ENCODE measurements at places on chromosomes 6 and 20.

DNA sequence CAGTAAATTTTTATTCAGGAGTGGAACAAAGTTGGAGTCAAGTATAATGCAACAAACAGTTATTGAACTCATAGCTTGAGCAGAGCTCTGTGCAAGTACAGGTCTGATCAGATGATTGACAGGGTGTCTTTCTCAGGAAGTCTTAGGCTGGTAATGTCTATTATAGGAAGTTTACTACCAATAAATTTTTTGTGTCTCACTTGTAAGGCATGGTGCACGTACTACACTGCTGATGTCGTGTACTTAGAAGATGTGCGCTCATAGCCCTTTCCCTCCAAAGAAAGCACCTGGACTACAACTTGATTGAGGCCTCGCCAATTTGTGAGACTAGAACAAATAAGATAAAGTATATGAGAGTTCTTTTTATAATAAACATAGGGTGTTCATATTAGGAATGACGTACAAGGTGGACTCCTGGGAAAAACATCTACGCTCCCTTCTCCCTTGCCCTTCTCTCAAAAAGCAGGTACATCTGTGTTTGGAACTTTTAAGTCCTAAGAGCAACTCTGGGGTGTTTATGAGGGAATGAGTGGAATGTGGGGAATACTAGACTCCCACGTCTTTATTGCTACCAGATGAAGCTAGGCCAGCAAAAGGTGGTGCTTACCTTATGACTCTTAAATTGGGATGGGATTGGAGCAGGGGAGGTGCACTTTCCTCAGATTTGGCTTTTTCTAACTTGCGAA, 1.5 kb downstream of the NDUFAF5 start:
- no peak for DNase-seq
- peak overlapping the region; percentile 14 for H3K4me3 ChIP-seq
- H3K27me3 ChIP-seq = no peaks in the 10 kb centered on the region

GRCh38 chr6:87540539-87540938, 49.2 kb downstream of the RARS2 start:
- H3K4me1 ChIP-seq = no peaks in the 10 kb centered on the region
- no peak overlapping the region for H3K27ac ChIP-seq
- H3K36me3 ChIP-seq = peaks cover 4% of the 10 kb centered on the region
- peak; percentile 89 for DNase-seq
- H3K4me3 ChIP-seq = no peak overlapping the region
- no peaks in the 10 kb centered on the region for H3K27me3 ChIP-seq

DNA sequence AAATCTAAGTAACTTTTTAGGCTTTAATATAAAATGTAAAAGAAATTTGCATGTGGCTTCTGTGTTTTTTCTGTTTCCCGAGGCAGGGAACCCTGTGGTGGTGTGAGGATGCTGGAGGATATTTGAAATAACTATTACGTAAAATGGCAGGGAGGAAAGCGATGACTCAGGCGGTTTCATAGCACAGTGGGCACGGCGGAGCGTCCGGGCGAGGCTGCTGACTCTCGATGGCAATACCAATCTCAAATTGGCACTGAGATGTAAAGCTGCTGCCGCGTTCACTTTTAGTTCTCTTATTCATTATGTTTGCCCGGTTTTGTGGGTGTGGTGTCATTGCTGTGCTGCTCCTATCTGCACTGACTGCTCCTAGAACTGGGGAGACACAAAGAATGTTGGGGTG, 254.3 kb downstream of the THBS2 start:
- H3K27ac ChIP-seq = no peak overlapping the region
- no peak overlapping the region for H3K4me3 ChIP-seq
- no peaks in the 10 kb centered on the region for H3K4me1 ChIP-seq
- no peaks in the 10 kb centered on the region for H3K27me3 ChIP-seq
- no peaks in the 10 kb centered on the region for H3K36me3 ChIP-seq

DNA sequence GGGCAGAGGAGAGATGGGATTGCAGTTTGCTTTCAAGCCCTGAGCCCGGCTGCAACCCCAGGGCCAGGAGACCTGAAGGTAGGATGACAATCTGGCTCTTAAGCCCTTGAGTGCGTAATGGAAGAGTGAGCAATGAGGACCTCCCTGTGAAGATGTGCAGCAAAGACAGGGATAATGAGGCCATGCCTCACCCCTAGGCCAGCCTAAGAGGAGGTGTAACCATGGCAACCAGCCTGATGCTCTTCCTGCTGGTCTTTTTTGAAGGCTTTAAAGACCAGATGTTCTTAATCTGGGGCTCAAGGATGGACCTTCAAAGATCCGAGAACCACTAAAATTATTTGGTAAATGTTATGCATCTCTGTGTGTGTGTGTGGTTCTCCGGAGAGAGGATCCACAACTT, 8.2 kb downstream of the ARHGAP40 start:
- peaks cover 3% of the 10 kb centered on the region for H3K27me3 ChIP-seq
- no peak overlapping the region for H3K27ac ChIP-seq
- H3K4me3 ChIP-seq = no peak overlapping the region
- no peaks in the 10 kb centered on the region for H3K36me3 ChIP-seq
- H3K4me1 ChIP-seq = peaks cover 6% of the 10 kb centered on the region
- no peak for DNase-seq

DNA sequence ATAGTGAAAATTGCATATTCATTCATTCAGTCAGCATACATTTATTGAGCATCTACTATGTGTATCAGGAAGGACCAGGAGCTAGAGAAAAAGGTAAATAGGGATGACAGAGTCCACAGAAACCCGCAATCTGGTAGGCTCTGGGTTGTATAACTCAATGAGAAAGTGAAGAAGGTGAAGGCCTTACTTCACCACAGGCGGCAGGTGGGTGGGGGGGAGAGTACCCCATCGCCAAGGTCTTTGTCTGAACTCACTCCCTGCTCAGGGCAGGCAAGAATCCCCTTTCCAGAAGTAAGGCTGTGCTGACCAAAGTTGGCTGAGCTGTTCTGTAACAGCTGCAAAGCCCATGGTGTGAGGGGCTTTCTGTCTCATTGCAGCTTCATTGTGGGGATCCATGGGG, 81.3 kb downstream of the CDH26 start:
- no peak for DNase-seq
- H3K27ac ChIP-seq = no peak overlapping the region
- H3K4me1 ChIP-seq = no peaks in the 10 kb centered on the region
- H3K27me3 ChIP-seq = no peaks in the 10 kb centered on the region
- H3K36me3 ChIP-seq = no peaks in the 10 kb centered on the region

DNA sequence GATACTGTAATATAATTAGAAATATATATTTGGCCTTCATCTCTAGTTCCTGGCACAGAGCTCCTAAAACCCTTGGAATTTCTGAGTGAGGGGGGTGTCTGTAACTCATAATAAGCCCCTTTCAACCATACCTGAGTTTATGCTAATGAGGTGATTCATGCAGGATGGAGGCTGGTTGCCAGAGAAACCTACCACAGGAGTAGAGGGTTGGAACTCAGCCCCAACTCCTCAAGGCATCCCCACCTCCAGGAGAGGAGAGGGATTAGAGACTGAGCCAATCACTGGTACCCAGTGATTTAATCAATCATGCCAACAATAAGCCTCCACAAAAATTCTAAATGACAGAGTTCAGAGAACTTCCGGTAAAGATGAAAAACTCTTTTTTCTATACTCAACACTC, 17.5 kb downstream of the UQCC1 start:
- H3K27me3 ChIP-seq = no peaks in the 10 kb centered on the region
- H3K27ac ChIP-seq = no peak overlapping the region
- H3K4me3 ChIP-seq = no peak overlapping the region
- H3K4me1 ChIP-seq = peaks cover 28% of the 10 kb centered on the region
- no peaks in the 10 kb centered on the region for H3K36me3 ChIP-seq
- DNase-seq = no peak

- H3K27ac ChIP-seq = no peak overlapping the region
- H3K27me3 ChIP-seq = no peaks in the 10 kb centered on the region
- H3K36me3 ChIP-seq = no peaks in the 10 kb centered on the region
Observed at GRCh38 chr6:126117251-126117650, 130.9 kb downstream of the TRMT11 start.

DNA sequence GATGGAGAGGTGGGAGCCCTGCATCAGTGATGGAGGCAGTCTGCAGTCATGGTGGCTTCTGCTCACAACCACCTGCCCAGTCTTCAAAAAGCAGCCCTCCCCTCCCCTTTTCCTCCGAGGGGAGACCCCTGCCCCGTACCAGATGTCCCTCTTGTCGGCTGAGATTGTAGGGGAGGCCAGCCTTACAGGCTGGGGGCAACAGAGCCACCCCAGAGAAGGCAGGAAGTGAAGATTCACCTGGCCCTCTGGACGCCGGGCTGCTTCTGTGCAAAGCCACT, 4.5 kb downstream of the TNFRSF6B start:
- DNase-seq = no peak
- no peak overlapping the region for H3K4me3 ChIP-seq
- H3K36me3 ChIP-seq = peaks cover 12% of the 10 kb centered on the region
- peaks cover 34% of the 10 kb centered on the region for H3K4me1 ChIP-seq

GRCh38 chr6:35319346-35320030, 21.9 kb downstream of the DEF6 start:
- no peak overlapping the region for H3K4me3 ChIP-seq
- H3K4me1 ChIP-seq = peaks cover 5% of the 10 kb centered on the region
- no peaks in the 10 kb centered on the region for H3K36me3 ChIP-seq
- no peak overlapping the region for H3K27ac ChIP-seq

GRCh38 chr6:39887692-39888450, 46.4 kb downstream of the MOCS1 start:
- no peak overlapping the region for H3K4me3 ChIP-seq
- H3K27ac ChIP-seq = peak overlapping the region; percentile 86

GRCh38 chr20:43383026-43383795, 74.5 kb upstream of the SRSF6 start:
- H3K27ac ChIP-seq = no peak overlapping the region
- no peaks in the 10 kb centered on the region for H3K4me1 ChIP-seq
- DNase-seq = no peak
- no peaks in the 10 kb centered on the region for H3K36me3 ChIP-seq

DNA sequence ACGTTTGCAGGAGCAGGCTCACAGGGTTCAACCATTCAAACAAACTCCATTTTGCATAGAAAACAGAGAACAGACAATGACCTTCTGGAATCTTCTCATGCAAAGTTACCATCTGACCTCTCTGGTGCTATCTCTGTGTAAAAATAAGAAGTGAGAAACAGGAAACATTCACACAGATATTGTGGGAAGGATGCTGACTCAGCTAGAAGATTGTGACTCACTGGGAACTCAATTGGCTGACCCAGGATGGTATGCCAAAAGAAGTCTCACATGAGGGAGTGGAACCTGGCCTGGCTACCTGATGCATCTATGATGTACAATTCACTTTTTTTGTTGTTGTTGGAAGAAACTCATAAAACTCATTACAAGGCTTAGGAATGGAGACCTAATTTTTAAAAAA, 61.1 kb upstream of the TBX18 start:
- no peaks in the 10 kb centered on the region for H3K36me3 ChIP-seq
- H3K4me3 ChIP-seq = no peak overlapping the region
- no peaks in the 10 kb centered on the region for H3K27me3 ChIP-seq
- peaks cover 6% of the 10 kb centered on the region for H3K4me1 ChIP-seq
- no peak overlapping the region for H3K27ac ChIP-seq

DNA sequence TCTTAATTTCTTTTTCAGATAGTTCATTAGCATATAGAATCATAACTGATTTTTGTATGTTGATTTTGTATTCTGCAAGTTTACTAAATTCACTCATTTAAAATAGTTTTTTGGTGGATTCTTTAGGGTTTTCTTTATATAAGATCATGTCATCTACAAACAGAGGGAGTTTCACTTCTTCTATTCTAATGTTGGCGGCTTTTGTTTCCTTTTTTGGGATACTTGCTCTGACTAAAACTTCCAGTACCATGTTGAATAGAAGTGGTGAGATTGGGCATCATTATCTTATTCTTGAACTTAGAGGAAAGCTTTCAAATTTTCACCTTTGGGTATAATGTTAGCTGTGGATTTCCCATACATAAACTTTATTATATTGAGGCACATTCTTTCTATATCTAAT, 296.9 kb downstream of the BCKDHB start:
- H3K27ac ChIP-seq = no peak overlapping the region
- no peaks in the 10 kb centered on the region for H3K36me3 ChIP-seq
- no peak for DNase-seq
- H3K27me3 ChIP-seq = no peaks in the 10 kb centered on the region
- H3K4me3 ChIP-seq = no peak overlapping the region

DNA sequence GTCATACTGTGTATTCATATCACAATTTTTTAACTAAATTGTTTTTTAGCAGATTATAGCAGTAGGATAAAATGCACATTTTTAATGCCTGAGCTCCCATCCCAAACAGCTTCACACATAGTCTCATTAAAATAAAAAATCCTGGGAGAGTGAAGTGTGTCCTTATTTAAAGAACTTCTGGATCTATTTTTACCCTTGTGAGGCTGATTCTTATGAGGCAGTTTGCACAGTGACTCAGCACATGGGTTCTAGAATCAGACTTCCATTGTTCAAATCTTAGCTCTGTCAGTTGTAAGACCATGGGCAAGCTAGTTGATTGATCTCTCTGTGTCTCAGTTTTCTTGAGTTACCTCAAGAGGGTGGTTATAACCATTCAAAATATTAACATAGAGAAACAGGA, 72.3 kb downstream of the MACROD2 start:
- no peak overlapping the region for H3K4me3 ChIP-seq
- H3K4me1 ChIP-seq = no peaks in the 10 kb centered on the region

DNA sequence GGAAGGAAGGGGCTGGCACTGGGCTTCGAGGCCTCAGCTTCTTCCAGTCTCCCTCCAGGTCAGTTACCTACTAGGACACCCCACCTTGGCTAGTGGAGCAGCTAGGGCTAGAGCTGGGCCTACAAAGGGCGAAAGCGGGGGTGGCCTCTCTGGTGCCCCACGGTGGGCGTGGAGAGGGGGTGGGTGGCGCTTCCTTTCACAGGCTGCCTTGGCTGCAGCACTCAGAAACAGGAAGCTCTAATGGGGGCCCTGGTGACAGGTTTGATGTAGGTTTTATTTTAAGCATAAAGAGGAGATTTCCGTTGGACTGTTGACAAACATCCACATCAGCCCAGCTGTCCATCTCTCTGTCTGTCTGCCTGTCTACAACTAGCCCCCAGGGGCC, 13.4 kb downstream of the FAM110A start:
- no peaks in the 10 kb centered on the region for H3K36me3 ChIP-seq
- H3K4me1 ChIP-seq = peaks cover 39% of the 10 kb centered on the region
- no peak for DNase-seq
- no peak overlapping the region for H3K4me3 ChIP-seq
- H3K27ac ChIP-seq = no peak overlapping the region

DNA sequence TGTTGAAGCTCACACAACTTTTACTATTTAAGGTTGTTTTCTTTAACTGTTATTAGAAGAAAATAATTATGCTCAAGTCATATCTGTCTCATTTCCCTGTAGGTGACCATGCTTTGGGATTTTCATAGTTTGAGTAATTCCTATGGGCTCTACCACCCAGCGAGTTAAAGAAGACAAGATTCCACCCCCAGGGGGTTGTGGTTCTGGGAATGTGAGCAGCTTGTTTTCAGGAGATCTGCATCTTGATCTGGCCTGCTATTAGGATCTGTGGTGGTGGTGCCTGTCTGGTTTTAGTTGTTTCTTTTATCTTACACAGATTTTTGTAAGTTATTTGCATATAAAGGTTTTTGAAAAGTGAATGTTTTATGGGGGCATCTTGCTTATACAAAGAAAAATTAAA, 20.2 kb upstream of the REV3L start:
- H3K27me3 ChIP-seq = no peaks in the 10 kb centered on the region
- no peaks in the 10 kb centered on the region for H3K36me3 ChIP-seq
- no peak for DNase-seq
- no peak overlapping the region for H3K27ac ChIP-seq
- no peak overlapping the region for H3K4me3 ChIP-seq
- H3K4me1 ChIP-seq = no peaks in the 10 kb centered on the region

GRCh38 chr6:116973976-116974375, 96.9 kb downstream of the RFX6 start:
- H3K27me3 ChIP-seq = no peaks in the 10 kb centered on the region
- no peak overlapping the region for H3K27ac ChIP-seq
- H3K36me3 ChIP-seq = no peaks in the 10 kb centered on the region
- H3K4me3 ChIP-seq = no peak overlapping the region
- no peaks in the 10 kb centered on the region for H3K4me1 ChIP-seq
- no peak for DNase-seq
